Activated naive CD8-positive, alpha-beta T cell treated with anti-CD3 and anti-CD28 coated beads for 36 hours (primary cell): ENCODE measurements at places on chromosomes 1 and 21.

DNA sequence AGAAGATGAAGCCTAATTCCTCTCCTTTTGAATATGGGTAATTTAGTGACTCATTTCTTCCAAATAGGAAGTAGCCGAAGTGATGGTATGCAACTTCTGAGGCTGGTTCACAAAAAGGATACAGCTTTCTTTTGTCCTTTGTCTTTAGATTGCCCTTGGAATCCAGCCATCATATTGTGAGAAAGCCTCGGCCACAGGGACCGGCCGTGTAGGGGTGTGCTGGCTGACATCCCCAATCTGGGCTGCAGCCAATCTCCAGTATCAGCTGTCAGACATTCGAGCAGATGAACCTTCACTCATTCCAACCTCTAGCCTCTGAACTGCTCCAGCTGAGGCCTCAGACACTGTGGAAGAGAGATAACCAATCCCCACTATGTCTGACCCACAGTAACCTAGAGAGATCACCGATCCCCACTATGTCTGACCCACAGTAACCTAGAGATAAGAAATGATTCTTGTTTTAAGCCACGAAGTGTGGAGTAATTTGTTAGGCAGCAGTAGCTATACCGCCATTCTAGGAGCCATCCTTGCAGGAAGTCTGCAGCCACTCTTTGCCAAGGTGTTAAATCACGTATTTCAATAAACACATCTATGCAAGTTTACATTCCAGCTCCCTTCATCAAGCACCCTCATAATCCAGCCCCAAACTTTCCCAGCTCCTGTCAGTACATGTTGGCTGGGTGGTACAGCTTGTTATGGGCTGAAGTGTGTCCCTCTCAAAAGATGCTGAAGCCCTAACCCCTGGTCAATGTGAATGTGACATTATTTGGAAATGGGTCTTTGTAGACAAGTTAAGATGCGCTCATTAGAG, 2.9 kb upstream of the DIP2A start:
- DNase-seq: no peak

GRCh38 chr1:168601051-168601450, 24.6 kb downstream of the XCL1 start:
- DNase-seq: no peak

DNA sequence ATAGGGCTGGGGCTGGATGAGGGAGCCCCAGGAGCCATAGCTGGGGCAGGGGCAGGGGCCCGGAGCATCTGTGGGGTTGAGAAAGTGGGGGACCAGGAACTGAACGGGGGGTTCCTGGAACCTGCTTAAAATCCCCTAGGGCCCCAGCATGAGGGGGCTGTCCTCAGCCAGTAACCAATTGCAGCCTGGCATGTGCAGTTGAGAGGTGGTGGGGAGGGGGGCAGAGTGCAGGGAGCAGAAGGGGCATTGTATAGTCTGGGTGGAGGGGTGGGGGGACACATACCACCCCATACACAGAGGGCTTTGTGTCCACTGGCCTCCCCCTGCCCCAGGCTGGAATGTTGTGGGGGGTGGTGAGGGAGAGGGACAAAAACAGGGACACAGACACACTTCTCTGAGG, at the start of gene MPZ:
Gene MPZ, minus strand, starts transcription at position 101 of the 400 bp plus-strand sequence. Its CDS starts 63 bp downstream, at position 38.
- no peak for DNase-seq

DNA sequence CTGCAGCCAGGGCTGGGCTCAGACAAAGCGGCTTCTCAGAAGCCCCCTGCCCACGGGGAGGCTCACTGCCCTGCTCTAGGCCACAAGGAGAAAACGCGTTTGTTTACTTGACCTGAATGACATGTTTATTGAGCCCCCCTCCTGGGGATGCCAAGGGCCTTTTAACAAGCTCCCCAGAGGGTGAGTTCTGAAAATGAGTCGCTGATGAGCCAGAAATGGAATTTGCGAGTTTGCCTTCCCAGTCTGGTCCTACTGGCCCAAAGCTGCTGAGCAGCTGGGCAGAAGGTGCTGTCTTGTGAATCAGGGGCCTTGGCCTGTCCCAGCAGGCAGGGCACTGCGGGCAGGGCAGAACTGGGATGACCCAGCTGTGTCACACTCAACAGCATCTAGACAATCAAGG, 120.6 kb downstream of the SYF2 start:
- DNase-seq: no peak

- DNase-seq: peak; percentile 16
These were observed 926 bp downstream of the POU3F1 start for GRCh38 chr1:38045401-38046332.

DNA sequence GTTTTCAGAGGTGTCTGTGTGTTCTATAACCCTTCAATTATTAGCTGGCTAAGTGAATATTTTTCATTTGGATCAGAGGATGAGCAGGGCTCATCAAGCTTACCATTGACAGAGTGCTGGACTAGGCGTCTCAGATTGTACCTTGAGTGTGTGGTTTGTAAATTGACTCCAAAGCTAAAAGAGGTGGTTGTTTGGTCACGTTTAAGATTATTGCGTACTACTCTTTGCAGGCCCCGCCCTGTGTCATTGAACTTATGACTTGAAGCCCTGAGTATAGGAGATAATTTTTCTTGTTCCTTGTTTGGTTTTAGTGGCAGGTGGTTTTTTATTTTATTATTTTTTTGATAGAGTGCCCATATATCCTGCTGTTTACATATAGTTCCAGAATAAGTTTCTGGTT, 17.7 kb downstream of the MRPS6 start:
- no peak for DNase-seq

DNA sequence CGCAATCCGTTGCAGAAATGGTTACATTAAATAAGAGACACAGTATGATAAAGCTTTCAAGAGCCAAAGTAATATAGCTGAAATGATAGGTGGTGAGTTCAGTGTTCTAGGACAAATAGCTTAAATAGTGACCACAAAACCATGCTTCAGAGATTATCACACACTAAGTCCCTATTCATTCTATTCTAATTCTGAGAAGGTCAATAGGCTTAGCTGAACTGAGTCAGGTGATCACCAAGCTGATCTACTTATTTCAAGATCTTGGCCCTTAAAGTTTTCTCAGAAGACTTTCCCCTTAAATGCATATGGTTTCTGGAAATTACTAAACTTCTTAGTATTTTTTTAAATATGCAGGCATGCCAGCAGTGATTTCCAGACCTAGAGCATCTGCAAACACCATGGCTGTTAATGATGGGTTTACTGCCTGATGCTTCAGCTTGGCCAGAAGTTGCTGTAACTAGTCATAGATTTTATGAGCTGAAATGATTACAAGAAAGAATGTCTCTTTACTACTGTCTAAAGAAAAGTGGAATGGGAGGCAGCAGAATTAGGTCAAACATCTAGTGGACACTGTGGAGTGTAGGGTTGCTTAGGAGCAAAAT, 242.9 kb downstream of the ST6GALNAC3 start:
- no peak for DNase-seq

GRCh38 chr1:88746916-88747315, 62.8 kb downstream of the PKN2 start:
- no peak for DNase-seq

DNA sequence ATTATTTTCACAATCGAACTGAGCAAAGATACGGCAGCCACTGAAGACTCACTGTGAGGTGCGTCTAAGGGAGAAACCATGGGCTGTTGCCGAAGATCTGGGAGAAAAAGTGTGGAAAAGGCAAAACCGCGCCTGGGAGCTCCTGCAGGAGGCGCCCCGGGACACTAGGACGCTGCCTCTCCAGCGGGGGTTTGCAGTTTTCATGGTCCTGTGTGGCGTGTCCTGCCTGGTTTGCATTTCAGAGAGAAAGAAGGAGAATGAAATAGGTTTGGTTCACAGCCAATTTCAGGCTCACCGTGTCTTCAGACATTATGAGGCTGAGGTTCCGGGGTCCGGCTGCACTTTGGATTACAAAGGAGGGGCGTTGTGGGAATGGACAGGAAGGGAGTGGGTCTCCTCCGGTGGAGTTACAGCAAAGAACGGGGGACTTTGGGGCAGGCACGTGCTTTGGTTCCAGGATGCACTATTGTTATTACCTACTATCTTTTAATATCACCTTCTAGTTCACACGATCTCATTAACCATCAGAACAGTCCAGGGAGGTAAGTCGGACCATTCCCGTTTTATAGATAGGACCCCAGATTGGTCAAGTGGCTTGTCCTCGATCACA, 179.8 kb downstream of the DYRK1A start:
- DNase-seq: no peak

DNA sequence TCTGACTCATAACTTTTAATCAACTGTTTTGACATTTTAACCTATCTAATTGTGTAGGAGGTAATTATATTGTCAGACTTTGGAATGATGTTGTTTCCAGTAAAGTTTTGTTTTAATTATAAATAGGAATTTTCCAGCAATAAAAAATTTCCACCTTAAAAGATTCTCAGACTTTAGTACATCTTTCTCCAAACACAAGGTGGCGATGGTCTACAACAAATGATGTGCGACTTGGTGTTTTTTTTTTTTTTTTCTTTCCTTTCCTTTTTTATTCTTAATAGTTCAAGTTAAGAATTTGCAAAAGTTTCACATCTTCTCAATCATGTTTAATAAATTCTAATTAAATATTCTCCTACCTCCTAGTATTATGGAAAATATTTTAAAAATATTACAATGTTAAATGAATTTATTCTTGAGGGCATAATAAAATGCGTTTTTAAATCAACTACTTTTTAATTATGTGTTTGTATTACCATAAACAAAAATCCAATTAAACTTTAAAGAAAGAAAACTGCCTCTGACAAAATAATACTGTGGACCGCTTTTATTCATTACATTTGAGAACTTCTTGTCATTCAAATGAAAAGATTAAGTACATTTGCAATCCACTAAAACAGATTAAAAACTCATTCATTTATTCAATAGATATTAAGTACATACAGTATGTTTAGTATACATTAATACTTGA, 4.4 kb upstream of the ADAMTS1 start:
- no peak for DNase-seq
